Left renal cortex interstitium (tissue), 4 donors: ENCODE measurements at places on chromosomes 3 and 15.

- DNase-seq = no peak
These were observed 61.1 kb upstream of the GCNT3 start for GRCh38 chr15:59550530-59550929.

DNA sequence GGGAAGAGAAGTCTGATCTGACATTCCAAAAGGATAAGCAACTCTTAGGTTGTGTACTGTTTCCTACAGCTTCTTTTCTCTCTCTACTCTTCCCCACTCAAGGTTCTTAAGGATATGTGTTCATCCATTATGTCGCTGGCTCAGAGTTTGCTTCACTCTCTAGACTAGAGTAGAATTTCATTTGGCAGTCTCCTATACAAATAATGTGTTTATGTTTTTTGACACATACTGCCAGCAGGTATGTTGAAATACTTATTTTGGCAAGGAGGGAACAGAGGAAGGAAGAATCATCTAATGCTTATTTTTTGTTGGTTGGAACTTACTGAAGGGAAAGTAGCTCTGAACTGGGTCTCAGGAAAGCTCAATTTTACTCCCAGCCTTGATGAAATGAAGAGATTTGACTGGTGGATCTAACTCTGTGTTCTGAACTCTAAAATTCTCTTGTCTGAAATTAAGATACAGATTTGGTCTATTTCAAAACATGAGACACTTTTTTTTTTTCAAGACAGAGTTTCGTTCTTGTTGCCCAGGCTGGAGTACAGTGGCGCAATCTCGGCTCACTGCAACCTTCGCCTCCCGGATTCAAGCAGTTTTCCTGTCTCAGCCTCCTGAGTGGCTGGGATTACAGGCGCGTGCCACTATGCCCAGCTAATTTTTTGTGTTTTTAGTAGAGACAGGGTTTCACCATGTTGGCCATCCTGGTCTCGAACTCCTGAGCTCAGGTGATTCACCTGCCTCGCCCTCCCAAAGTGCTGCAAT lies 7.6 kb upstream of the EMC3 start:
- DNase-seq = no peak

GRCh38 chr3:77326586-77326985 lies 286.7 kb downstream of the ROBO2 start:
- DNase-seq = no peak

DNA sequence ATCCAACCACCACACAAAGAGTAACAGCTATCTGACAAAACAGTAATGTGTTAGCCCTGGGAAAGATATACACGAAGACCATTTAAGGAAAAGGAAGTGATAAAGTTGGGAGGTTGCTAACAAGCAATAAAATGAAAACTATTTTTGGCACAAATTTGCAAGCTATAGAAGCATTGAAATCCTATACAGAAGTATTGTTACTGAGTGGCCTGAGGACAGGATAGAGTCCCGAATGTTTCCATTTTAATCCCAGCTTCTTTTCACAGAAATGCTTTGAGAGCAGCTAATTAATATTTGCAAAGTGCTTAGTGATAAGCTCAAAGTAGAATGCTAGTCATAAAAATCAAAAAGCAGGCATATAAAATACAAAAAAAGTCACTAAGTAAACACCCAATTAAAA lies 51.5 kb downstream of the RAD18 start:
- no peak for DNase-seq

- DNase-seq = no peak
These were observed 52.5 kb downstream of the CLDN11 start for GRCh38 chr3:170471149-170471548.

- no peak for DNase-seq
These were observed 41.9 kb downstream of the SCAP start for GRCh38 chr3:47433796-47434195.

DNA sequence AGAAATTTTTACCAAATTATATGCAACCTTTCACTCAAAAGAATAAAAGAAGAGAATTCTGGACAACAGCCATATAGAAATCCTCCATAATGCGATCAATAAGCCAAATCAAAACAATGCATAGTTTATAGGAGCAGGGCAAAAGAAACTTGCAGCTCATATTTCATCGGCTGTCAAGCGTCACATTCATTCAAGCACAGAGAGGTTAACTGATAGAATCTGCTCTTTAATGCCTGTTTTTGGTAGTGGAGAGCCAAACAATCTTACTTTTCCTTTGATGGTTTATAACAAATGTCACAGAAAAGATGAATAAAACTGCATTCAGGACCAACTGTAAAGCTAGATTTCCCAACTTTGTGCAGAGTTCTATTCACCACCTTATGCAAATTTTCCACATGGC lies 35.4 kb downstream of the PRTG start:
- DNase-seq = no peak

- DNase-seq = no peak
These were observed 23.0 kb upstream of the CTXND1 start for GRCh38 chr15:80274996-80275395.

GRCh38 chr3:11953778-11954177 lies 50.4 kb upstream of the SYN2 start:
- DNase-seq = no peak

GRCh38 chr3:183212096-183212495 lies 41.0 kb upstream of the B3GNT5 start:
- DNase-seq = no peak

GRCh38 chr3:40207796-40208195 lies 101.7 kb upstream of the EIF1B start:
- no peak for DNase-seq

DNA sequence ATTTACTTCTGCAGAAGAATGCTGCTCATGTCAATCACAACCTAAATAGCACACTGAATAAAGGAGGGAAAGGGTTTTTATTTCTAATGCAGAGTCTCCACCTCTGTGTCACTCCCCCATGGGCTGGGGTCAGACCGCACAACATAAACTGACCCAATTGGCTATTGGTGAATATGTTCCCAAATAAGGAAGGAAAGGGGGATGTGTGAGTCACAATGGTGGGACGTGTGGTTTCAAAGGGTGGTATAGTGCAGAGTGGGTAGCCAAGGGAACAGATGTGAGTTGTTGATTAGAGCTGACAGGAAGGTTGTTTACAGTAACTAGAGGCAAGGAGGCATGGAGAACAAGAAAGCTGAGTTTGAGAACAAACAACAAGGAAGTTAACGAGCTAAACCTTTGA lies 491.8 kb downstream of the ZPLD1 start:
- no peak for DNase-seq

DNA sequence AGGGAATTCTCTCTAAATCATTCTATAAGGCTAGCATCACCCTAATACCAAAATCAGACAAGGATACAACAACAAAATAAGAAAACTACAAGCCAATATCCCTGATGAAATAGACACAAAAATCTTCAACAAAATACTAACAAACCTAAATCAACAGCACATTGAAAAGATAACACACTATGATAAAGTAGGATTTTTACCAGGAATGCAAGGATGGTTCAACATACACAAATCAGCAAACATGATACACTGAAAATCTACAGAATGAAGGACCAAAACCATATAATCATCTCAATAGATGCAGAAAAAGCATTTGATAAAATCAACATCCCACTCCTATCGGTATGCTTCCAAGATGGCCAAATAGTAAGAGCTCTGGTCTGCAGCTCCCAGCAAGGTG lies 39.5 kb downstream of the ALDH1A2 start:
- no peak for DNase-seq

GRCh38 chr3:130465521-130465920 lies 51.5 kb upstream of the COL6A6 start:
- no peak for DNase-seq

- no peak for DNase-seq
These were observed 35.7 kb upstream of the APEH start for GRCh38 chr3:49638445-49638844.

DNA sequence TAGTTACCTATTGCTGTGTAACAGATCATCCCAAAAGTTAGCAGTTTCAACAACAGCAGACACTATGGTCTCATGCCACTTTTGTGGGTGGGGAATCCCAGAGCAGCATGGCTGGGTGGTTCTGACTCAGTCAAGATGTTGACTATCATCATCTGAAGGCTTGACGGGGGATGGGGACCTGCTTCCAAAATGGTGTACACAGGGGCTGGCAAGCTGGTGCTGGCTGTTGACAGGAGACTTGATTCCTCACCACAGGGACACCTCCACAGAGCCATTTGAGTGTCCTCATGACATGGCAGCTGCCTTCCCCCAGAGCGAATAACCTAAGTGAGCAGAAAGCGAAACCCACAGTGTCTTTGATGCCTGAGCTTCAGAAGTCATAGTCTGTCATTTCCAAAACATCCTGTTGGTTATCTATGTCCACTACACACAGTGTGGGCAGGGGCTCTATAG lies 19.1 kb downstream of the DNAJB8 start:
- DNase-seq = no peak

DNA sequence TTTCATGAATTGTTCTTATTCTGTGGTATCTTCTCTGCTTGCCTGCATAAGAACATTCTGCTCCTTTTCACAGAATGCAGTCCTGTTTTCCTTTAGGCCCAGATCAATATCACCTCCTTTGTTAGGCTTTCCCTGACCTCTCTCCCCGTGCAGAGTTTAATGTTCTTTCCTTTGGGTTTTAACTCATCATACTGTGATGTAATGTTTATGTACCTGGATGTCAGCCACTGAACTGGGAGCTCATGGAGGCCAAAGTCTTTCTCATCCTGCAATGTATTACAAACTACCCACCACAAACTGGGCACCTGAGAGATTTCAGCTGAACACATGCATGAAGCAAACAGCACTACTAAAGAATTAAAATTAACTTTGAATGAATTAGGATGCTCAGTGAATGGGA lies 192.8 kb upstream of the RORA start:
- no peak for DNase-seq

GRCh38 chr3:16433701-16434151 lies 79.8 kb downstream of the RFTN1 start:
- no peak for DNase-seq

DNA sequence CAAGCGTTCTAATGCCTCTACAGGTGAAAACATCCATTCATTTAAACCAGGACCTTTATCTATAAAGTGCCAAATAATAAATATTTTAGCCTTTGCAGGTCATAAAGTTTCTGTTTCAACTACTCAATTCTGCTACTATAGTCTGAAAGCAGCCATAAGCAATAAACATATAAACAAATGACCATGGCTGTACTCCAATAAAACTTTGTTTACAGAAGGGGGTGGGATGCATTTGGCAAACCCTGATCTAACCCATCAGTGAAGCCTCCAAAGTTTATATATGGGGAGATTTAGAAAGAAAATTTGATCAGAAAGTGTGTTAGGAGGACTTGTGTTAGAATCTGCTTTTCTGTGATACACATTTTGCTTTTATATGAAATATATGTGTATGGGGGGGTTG lies 161.3 kb downstream of the ZBTB20 start:
- DNase-seq = no peak

- no peak for DNase-seq
These were observed 4.2 kb downstream of the TWF2 start for GRCh38 chr3:52234516-52235447.

GRCh38 chr15:75170711-75171341 lies 30.9 kb upstream of the C15orf39 start:
- DNase-seq = no peak

GRCh38 chr3:9387322-9387655 lies 10.1 kb upstream of the SETD5 start:
- no peak for DNase-seq

DNA sequence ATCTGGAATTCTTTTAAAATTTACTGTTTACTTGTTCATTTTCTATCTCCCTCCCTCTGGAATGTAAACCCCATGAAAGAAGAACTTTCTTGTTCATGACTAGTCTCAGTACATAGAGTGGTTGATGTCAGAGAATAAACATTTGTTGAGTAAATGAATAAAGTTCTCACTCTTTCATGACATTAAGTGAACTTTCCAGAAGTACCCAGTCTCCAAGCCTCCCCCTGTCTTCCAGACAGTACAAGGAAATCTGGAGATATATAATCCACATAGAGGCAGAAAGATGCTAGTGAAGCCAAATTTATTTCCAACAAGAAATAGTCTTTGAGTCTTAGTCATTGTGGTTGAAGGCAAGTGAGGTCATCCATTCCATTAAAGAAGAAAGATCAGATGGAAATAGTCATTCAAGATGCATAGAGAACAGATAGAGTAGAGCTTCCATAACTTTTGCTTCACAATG lies 71.5 kb upstream of the GALNT15 start:
- DNase-seq = no peak

GRCh38 chr3:12916159-12916558 lies 74.8 kb upstream of the RPL32 start:
- no peak for DNase-seq

DNA sequence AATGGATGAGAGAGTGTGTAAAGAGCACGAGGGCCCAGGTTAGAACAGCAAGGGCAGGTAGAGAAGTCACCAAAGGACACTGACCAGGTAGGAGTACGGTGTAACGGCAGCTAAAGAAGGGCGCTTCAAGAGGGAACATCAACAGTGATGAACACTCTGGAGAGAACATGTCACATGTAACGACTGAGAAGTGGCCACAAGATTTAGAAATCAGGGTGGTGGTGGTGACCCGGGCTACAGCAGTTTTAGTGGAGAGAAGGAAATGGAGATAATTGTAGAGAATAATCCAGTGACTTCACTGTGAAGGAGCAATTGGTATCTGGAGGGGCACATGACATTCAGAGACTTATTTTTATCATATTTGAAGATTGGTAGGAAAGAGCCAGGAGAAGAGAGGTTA lies 1.2 kb upstream of the C15orf40 start:
- no peak for DNase-seq

- no peak for DNase-seq
These were observed 27.3 kb downstream of the STT3B start for GRCh38 chr3:31559872-31560534.

DNA sequence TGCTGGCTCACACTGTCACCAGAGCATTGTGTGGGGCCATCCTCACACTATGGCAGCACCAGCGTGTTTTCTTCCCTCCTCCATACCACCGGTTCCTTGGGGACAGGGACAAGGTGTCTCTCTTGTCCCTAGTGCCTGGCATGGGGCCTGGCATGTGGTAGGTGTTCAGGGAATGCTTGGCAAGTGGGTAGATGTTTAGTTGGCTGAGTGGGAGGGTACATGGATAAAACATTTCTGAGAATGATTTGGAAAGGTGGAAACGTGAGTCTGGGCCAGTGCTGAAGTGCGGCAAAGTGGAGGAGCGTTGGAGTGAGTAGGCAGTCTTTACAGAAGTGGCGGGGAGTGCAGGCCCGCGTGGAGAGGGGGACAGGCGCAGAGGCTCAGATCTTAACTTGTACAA lies 15.0 kb downstream of the SNAPC5 start:
- DNase-seq = no peak

GRCh38 chr3:63042833-63043232 lies 167.6 kb upstream of the CADPS start:
- no peak for DNase-seq

DNA sequence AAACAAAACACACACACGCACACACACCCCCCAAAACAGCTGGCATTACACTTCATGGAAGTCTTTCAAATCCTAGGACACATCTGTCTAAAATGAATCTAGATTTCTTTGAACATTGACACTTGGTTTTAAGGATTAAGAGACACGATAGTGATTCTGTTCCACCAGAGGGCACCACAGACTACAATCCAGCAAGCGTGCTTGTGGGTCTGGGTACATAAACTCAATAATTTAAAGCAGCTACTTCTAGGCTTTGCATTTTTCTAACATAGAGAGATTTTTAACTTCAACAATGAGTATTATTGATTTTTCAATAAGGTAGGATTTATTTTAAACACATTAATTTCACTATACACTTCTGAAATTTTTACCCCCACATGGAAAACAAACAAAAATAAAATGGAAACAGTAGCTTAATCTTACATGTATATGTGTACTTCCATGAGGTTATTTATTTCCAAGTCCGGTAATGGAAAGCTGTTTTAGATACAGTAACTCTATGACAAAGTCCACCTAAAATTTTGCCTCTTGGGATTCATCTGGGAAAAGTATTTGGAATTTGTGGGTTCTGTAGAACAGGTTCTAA lies 564.0 kb upstream of the TGFBR2 start:
- peak; percentile 48 for DNase-seq
